Fibroblast of skin of left biceps (primary cell): ENCODE measurements at places on chromosomes 5 and 9.

DNA sequence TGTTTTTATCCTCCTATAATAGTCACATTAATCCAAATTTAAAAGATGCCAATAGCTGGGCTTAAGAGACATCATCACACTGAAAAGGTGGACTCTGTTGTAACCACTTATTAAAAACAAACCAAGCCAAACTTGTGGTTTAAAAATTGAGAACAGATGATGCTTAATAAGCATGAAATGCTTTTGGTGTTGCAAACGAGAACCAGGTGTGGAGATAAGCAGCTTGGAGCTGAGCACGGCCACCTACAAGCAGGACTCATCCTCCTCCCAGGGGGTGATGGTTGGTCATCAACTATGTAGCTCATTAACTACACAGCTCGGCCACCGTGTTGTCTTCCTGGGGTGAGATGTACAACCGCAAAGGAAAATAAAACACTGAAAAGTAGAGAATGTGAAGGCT lies 154.4 kb downstream of the NPR3 start:
- DNase-seq = peak; percentile 76

DNA sequence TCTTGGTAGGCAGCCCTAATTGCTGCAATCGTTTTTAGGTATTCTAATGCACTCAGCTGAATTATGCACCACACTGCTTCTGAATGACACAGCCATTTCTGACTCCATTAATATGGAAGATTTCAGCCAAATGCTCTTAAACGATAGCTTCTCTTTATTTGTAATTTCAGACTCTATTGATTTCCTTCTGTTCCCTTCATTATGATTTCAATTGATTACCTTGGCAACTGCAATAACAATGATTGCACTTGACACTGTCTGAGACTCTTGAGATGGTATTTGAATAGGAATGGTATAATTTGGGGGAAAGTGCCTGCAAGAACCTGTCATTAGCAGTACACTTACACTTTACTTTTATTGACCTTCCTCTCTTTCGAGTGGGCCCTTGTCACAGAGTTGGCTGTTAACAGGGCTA lies 296.1 kb upstream of the DMAC1 start:
- no peak for DNase-seq

- DNase-seq = peak; percentile 57
Observed at GRCh38 chr9:112719241-112719691, 1.3 kb upstream of the INIP start.

DNA sequence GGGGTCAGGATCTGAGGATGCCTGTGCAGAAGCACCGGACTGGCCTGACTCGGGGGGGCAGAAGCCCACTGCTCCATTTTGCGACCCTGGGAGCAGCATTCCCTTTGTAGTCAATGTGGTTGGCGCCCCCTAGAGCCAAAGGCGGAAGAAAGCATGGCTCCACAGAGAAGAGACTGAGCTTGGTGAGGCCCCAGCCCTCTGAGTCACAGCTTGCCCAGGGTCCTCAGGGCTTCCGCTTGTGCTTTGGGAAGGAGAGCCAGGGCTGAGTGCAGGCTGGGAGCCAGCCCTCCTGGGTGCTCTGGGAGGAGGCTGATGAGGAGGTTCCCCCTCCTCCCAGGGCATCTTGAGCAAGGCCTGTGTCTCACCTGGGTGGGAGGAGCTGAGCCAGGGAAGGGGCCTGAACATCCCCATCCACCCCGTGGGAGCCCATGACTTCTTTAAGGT lies 5.5 kb upstream of the AQP3 start:
- peak; percentile 43 for DNase-seq

GRCh38 chr5:52638732-52639131 lies 149.0 kb upstream of the ITGA1 start:
- DNase-seq = no peak

GRCh38 chr5:116275282-116275681 lies 190.5 kb downstream of the COMMD10 start:
- no peak for DNase-seq

DNA sequence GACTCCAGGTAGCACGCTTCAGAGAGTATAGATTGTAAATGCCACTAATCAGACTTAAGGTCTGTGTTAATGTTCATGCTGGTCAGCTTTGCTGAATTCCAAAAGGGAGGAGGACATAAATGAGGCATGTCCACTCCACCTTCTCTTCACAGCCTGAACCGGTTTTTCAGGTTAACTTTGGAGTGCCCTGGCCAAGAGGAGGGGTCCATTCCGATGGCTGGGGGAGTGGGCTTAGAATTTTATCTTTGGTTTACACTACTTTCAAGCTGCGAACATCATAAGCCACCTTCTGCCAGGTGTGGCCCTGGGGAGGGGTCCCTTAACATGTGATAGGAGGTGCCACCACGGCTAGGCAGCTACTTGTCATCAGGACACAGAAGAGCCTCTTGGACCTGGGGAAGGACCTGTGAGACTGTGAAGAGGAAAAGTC lies 24.2 kb downstream of the ABO start:
- no peak for DNase-seq

DNA sequence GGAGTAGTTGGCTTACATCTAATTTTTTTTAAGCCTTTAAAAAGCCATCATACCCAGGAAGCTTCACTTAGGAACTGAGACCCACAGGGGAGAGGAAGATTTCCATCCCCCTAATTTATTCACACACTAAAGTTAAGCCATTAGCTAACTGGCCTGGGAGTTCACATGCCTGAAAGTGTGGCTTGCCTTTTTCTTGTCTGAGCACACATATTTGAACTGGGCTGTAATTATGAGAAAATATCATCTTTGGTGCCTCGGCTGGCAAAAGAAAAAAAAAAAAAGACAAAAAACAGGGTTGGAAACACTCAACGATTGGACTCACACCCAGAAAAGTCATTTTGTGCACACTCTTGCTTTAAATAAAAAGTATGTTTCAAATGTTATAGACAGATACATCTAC lies 847.3 kb downstream of the MAT2B start:
- DNase-seq = no peak

- DNase-seq = no peak
Observed at GRCh38 chr9:72132052-72132451, 17.2 kb upstream of the GDA start.

DNA sequence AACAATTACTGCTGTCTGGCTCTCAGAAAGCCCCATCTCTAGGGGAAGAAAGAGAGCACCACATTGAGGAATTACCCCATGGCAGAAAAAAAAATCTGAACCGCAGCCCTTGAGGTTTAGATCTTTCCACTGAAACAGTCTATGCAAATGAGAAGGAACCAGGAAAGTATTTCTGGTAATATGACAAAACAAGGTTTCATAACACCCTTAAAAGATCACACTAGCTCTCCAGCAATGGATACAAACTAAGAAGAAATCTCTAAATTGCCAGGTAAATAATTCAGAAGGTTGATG lies 427.1 kb downstream of the PRELID2 start:
- no peak for DNase-seq

DNA sequence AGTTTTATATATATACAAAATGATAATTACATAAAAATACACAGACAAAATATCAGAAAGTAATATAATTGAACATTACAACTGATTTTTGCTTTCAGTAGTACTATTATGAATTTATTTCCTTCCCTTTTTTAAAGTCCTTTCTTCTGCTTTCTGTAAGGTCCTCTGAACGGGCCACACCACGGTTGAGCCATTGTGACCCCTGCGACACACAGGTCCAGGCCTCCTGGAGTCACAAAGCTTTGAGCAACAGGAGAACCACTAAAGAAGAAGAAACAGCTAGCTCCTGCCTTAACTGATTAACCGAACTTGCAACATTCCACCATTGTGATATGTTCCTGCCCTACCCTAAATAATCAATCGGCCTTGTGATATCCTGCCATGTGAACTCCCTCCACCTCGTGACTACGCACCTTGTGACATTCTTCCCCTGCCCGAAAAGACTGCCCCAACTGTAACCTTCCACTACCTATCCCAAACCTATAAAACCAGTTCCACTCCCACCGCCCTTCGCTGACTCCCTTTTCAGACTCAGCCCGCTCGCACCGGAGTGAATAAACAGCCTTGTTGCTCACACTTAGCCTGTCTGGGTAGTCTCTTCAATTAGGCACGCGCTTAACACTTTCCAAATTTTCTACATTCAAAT lies 375.0 kb upstream of the RFX3 start:
- DNase-seq = no peak

- no peak for DNase-seq
Observed at GRCh38 chr9:136275655-136276429, 28.1 kb downstream of the CCDC187 start.

GRCh38 chr9:3696368-3696767 lies 170.6 kb upstream of the RFX3 start:
- no peak for DNase-seq

- DNase-seq = no peak
Observed at GRCh38 chr9:137169896-137170358, at the start of gene LRRC26. LRRC26 (minus strand) TSS chr9:137170051; CDS start chr9:137169943, 108 bp downstream.

GRCh38 chr9:23830929-23831730 lies 5.1 kb upstream of the ELAVL2 start:
- DNase-seq = no peak

DNA sequence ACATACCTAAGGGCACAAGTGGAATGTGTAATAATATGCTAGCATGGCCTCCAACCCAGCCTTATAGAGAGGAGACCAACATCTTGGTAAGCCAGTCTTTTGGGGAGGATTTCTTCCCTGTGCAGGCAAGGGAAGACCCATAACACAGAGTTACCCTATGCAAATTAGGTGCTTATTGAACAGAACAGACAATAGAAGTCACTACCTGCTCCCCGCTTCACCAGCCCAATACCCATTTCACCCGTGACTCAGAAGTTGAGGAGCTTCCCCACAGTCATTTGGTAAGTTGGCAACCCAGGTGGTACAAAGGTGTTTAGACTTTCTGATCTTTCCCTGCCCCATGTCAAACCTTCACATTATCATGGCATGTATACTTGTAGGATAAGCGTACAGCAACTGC lies 44.6 kb downstream of the AOPEP start:
- no peak for DNase-seq

DNA sequence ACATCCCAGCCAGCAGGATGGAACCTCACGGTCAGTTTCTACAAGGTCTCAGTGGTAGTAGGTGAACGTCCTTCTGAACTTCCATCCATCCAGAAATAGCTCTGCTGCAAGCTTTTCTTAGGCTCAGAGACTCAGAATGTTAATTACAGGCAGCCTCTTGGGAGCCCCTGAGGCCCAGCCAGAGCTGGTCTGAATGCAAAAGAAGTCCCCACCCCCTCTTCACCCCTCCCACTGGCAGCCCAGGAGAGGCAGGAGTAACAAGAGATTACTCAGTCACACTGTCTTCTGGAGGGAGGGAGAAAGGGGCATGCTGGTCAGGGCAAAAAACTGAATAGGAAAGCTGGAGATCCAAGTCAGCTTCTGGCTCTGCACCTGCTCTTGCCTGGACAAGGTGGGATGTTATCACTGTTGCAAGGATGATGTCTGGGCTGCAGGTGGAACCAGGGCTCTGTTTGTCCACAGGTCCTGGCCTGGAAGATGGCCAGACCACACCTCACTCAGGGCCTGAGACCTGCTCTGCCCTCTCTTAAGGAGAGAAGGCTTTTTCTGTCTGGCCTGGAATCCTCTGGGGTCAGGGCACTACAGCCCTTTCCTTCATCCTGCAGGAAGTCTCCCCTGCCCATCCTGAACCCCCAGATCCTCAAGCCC lies 9.1 kb downstream of the ENHO start:
- no peak for DNase-seq

GRCh38 chr9:126701813-126702140 lies 88.0 kb downstream of the LMX1B start:
- DNase-seq = no peak

GRCh38 chr5:57128325-57128724 lies 45.5 kb upstream of the GPBP1 start:
- no peak for DNase-seq

- no peak for DNase-seq
Observed at GRCh38 chr9:123338710-123339665, 17.0 kb upstream of the CRB2 start.

- no peak for DNase-seq
Observed at GRCh38 chr5:10655161-10655971, 91.5 kb downstream of the ANKRD33B start.

- DNase-seq = no peak
Observed at GRCh38 chr9:116243708-116244107, 90.1 kb downstream of the PAPPA start.

- no peak for DNase-seq
Observed at GRCh38 chr5:43367453-43367852, 44.7 kb downstream of the CCL28 start.

DNA sequence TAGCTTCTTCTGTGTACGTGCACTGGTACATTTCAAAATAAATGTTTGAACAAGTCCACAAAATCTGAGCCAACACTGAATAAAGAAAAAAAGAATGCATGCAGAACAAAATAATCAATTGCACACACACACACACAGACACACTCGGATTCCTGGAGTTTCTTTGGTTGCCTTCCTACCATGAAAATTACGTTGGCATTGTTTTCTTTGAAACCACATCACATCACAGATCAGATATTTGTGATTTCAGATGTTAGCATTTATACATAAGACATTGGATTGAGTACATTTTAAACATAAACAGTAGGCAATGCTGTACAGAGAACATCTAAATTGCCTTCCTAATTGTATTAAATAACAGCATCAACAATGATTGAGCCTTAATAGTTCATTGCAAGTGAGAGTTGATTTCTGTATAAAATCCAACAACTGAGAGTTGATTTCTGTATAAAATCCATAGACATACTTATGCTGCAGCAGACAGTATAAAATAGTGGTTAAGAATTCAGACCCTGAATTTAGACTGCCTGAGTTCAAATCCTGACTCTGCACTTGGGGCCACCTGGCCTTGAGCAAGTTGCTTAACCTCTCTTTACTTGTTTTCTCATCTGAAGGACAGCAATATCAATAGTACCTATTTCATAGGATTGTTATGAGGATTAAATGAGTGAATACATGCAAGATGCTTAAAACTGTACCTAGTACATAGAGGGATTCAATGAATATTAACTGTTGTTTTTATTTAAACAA lies 101.7 kb upstream of the IFNE start:
- DNase-seq = no peak

DNA sequence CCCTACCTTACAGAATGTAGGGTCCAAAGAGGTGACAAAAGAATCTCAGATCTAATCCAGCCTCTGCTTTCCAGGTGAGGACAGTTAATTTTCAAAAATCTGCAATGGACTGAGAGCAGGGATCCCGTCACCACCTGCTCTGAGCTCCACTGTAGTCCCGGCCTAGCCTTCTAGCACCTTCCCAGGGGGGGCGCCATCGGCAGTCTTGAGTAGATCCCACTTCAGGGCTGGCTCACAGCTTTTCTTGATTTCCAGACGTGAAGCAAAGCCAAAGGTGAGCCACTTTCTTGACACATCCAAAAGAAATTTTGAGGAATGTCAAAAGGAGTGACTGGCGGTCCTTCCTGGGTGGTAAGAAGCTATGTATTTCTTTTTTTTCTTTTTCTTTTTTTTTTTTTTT lies 114.1 kb downstream of the SYK start:
- DNase-seq = no peak

GRCh38 chr5:160064417-160064810 lies 54.8 kb downstream of the PWWP2A start:
- DNase-seq = no peak
